H9 (cell line): ENCODE measurements at places on chromosomes 7 and 10. TPM values are rescaled to one million over a fixed set of nuclear protein-coding genes. Genes with fewer than 3 reads are reported as not detected.
A peak's percentile ranks its signal among the peaks of the same experiment; 100 is the strongest.

GRCh38 chr7:2523461-2523936 is 3.9 kb downstream of the LFNG start:
- H3K4me1 ChIP-seq = no peaks in the 10 kb centered on the region; the same call in 1 of the 2 replicates
- peaks cover 29% of the 10 kb centered on the region for H3K36me3 ChIP-seq
- no peak overlapping the region for H3K4me3 ChIP-seq
- H3K27ac ChIP-seq = no peak overlapping the region
- H3K27me3 ChIP-seq = no peaks in the 10 kb centered on the region; the same call in 1 of the 2 replicates
- DNase-seq = peak; percentile 79

- H3K4me1 ChIP-seq = no peaks in the 10 kb centered on the region; the same call in 1 of the 2 replicates
- H3K27me3 ChIP-seq = no peaks in the 10 kb centered on the region
- peaks cover 7% of the 10 kb centered on the region for H3K36me3 ChIP-seq
- H3K27ac ChIP-seq = no peak overlapping the region
These were observed 930 bp downstream of the KNDC1 start for GRCh38 chr10:133160826-133161471.

- peak; percentile 43 for DNase-seq
- H3K4me1 ChIP-seq = no peaks in the 10 kb centered on the region
- H3K27me3 ChIP-seq = no peaks in the 10 kb centered on the region
- no peak overlapping the region for H3K4me3 ChIP-seq
- no peaks in the 10 kb centered on the region for H3K36me3 ChIP-seq
These were observed 96.4 kb downstream of the CREM start for GRCh38 chr10:35223016-35223415.

GRCh38 chr7:123327661-123328060 is 127.9 kb upstream of the SLC13A1 start:
- DNase-seq = no peak
- peaks cover 22% of the 10 kb centered on the region for H3K36me3 ChIP-seq
- no peak overlapping the region for H3K27ac ChIP-seq
- H3K4me1 ChIP-seq = no peaks in the 10 kb centered on the region

DNA sequence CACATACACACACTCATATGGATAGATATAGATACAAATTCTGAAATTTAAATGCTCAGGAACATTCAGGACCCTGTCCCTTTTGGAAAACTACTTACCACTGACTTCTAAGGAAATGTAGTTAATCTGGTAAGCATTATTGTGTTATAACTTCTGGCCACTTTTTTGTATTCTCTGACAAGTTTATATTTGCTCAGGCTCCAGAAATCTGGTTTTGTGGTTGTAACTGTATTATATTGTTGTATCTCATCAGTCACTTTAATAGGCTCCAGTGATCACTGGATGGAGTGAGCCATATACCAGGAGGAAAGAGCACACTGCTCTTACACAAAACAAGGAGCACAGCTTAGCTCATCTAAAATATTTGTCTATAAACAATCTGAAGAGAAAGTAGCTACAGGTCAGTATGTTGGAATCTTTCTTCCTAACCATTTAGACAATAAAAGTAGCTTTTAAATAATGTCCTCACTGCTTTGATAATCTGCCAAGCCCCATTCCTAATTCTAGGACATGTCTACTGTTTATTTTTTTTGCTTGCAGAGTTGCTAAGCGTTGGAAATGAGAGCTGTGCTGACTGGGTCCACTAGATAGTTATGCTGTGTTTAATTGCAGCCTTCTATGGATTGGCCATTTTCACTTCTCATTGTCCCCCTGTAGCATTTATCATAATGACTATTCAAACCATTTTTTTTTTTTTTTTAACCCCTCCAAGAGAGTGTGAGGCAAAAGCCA is 43.8 kb downstream of the SMNDC1 start:
- H3K27me3 ChIP-seq = no peaks in the 10 kb centered on the region
- no peak overlapping the region for H3K27ac ChIP-seq
- H3K4me3 ChIP-seq = no peak overlapping the region
- no peak for DNase-seq
- H3K4me1 ChIP-seq = no peaks in the 10 kb centered on the region

GRCh38 chr10:122290833-122291532 is 19.9 kb downstream of the BTBD16 start:
- H3K4me3 ChIP-seq = no peak overlapping the region
- H3K27me3 ChIP-seq = no peaks in the 10 kb centered on the region
- no peak for DNase-seq
- H3K36me3 ChIP-seq = no peaks in the 10 kb centered on the region
- no peak overlapping the region for H3K27ac ChIP-seq

DNA sequence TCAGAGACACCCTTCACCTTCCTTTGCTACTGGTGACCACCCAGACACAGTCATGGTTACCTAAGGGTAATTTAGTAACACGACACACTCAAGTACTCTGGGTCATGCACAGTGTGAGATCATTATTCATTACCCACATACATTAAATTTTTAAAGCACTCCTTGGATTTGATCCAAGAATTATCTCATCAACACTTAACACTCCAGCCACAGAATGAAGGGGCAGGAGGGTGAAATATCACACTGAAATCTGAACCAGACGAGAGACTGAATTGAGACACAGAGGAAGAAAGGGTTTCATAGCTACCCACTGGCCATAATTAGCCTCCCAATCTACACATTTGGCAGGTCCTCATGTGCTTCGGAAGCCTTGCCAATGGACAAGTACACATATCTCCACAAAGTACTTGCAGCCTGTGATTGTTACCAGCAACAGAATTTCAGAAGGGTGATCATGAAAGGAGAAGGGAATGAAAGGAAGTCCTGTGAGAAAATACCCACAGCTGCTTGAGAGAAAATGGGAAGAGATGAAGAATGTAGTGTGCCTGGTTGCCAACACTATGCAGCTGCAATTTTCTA is 189.3 kb downstream of the POLR1F start:
- H3K27ac ChIP-seq = no peak overlapping the region
- no peaks in the 10 kb centered on the region for H3K4me1 ChIP-seq
- H3K4me3 ChIP-seq = no peak overlapping the region
- no peaks in the 10 kb centered on the region for H3K27me3 ChIP-seq
- H3K36me3 ChIP-seq = no peaks in the 10 kb centered on the region

- H3K4me3 ChIP-seq = no peak overlapping the region
- no peaks in the 10 kb centered on the region for H3K27me3 ChIP-seq
- peak; percentile 15 for DNase-seq
- no peak overlapping the region for H3K27ac ChIP-seq
- no peaks in the 10 kb centered on the region for H3K36me3 ChIP-seq
These were observed 3.9 kb upstream of the CFAP46 start for GRCh38 chr10:132946311-132946710.

DNA sequence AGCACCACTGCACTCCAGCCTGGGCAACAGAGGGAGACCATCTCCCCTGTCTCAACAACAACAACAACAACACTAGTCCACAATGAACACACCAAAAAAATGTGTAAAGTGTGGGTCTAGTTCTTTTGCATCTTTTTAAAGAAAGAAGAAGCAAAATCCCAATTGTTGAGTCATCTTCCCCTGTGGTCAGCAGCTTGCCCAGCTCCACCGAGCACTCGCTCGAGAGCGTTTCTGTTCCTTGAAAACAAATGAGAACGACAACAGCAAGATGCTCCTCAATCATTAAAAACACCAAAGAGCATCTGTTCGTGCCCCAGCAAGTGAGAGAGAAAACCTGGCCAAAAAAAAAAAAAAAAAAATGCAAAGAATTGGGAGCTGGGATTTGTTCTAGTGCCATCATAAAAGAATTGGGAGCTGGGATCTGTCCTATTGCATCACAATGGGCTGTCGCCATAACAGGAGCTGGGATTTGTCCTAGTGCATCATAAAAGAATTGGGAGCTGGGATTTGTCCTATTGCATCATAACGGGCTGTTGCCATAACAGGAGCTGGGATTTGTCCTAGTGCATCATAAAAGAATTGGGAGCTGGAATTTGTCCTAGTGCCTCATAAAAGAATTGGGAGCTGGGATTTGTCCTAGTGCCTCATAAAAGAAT is 118.1 kb downstream of the PTPRN2 start:
- peaks cover 19% of the 10 kb centered on the region; the same call in 1 of the 2 replicates for H3K4me1 ChIP-seq
- peak overlapping the region; percentile 29; the same call in 1 of the 3 replicates for H3K4me3 ChIP-seq
- DNase-seq = no peak
- H3K27me3 ChIP-seq = no peaks in the 10 kb centered on the region

DNA sequence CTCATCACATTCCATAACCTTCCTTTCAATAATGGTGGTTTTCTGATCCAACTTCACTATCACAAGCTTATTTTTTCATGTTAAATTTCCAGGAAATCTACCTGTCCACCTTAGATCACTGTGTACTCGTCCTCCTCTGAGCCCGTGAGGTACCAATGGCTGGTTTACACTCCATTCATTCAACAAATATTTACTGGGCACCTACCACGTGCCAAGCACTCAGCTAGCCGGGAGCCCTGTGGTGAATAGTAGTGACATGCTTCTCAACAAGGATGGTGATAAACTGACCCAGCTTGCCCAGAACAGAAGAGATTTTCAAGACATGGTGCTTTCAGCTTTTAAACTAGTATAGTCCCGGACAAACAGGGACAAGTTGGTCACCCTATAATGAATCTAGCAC is 98.2 kb downstream of the FAM204A start:
- no peak for DNase-seq
- H3K36me3 ChIP-seq = no peaks in the 10 kb centered on the region
- peaks cover 4% of the 10 kb centered on the region; the same call in 1 of the 2 replicates for H3K4me1 ChIP-seq
- H3K4me3 ChIP-seq = no peak overlapping the region
- no peak overlapping the region for H3K27ac ChIP-seq
- H3K27me3 ChIP-seq = peaks cover 32% of the 10 kb centered on the region

- DNase-seq = no peak
- H3K4me1 ChIP-seq = no peaks in the 10 kb centered on the region
- H3K4me3 ChIP-seq = no peak overlapping the region
- H3K27me3 ChIP-seq = no peaks in the 10 kb centered on the region
These were observed 55.7 kb downstream of the JAKMIP3 start for GRCh38 chr10:132121511-132121830.

DNA sequence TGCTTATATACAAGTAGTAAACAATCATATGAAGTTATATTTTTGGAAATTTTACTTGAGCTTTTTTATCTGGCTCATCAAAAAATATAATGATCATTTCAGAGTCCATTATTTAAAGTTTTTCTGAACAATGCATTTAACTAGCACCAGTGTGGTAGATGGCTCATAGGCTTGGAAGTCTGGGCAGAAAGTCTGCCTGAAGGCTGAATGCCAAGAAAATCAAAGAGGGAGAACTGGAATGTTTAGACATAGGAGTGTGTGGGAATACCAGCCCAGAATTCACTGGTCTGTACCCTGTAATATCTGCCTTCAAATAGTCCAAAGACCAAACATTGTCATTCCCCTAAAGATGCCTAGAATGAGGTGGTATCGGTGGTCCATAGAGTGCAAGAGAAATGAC is 40.3 kb upstream of the ANK3 start:
- H3K36me3 ChIP-seq = no peaks in the 10 kb centered on the region
- no peak overlapping the region for H3K4me3 ChIP-seq
- no peak overlapping the region for H3K27ac ChIP-seq
- no peaks in the 10 kb centered on the region for H3K4me1 ChIP-seq

DNA sequence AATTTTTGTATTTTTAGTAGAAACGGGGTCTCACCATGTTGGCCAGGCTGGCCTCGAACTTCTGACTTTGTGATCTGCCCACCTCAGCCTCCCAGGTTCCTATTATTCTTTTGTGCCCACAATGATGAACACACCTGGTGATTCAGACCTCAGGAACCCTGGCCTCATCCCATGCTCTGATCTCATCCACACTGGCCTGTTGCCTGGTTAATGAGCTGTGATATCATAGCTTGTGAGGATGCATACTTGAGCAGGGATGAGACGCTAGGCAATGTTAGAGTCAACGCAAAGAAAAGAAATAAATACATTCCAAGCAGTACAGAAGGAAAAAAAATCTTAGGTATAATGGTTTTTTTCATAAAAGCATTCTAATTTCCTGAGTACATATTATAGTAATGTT is 82.4 kb upstream of the RNF32 start:
- no peak overlapping the region for H3K27ac ChIP-seq
- no peaks in the 10 kb centered on the region for H3K27me3 ChIP-seq
- H3K36me3 ChIP-seq = peaks cover under 1% of the 10 kb centered on the region; the same call in 1 of the 2 replicates
- peaks cover 4% of the 10 kb centered on the region; the same call in 1 of the 2 replicates for H3K4me1 ChIP-seq

- H3K4me3 ChIP-seq = no peak overlapping the region
- no peaks in the 10 kb centered on the region for H3K27me3 ChIP-seq
- peak; percentile 85 for DNase-seq
- no peaks in the 10 kb centered on the region for H3K4me1 ChIP-seq
These were observed 14.4 kb upstream of the AHCYL2 start for GRCh38 chr7:129210256-129210988.

GRCh38 chr10:106284802-106285587 is 879.5 kb downstream of the SORCS1 start:
- H3K36me3 ChIP-seq = no peaks in the 10 kb centered on the region
- H3K4me1 ChIP-seq = peaks cover 5% of the 10 kb centered on the region
- DNase-seq = no peak
- no peak overlapping the region for H3K27ac ChIP-seq
- no peaks in the 10 kb centered on the region for H3K27me3 ChIP-seq

- H3K4me3 ChIP-seq = no peak overlapping the region; the same call in 2 of the 3 replicates
- no peaks in the 10 kb centered on the region for H3K27me3 ChIP-seq
- no peak for DNase-seq
- H3K27ac ChIP-seq = no peak overlapping the region
- peaks cover 3% of the 10 kb centered on the region; the same call in 1 of the 2 replicates for H3K4me1 ChIP-seq
These were observed 987.9 kb downstream of the KCNMA1 start for GRCh38 chr10:76649723-76650127.

- no peaks in the 10 kb centered on the region for H3K4me1 ChIP-seq
- H3K27me3 ChIP-seq = no peaks in the 10 kb centered on the region; the same call in 1 of the 2 replicates
- no peak for DNase-seq
- peaks cover 17% of the 10 kb centered on the region; the same call in 2 of the 3 replicates for H3K36me3 ChIP-seq
- H3K4me3 ChIP-seq = no peak overlapping the region
These were observed 1.7 kb upstream of the FUOM start for GRCh38 chr10:133359554-133359971.

Gene GIMAP4
- not detected in 2 replicates for total RNA-seq

Gene TDRD1
- total RNA-seq = 0.15 TPM in 1 of 2 replicates, not detected in the other

Gene GNAT3
- total RNA-seq = not detected in 2 replicates

Gene CEP55
- 16.1 and 17.8 TPM in 2 replicates for total RNA-seq

Gene LRRC17
- 2.0 and 2.1 TPM in 2 replicates for total RNA-seq

Gene ERVW-1
- total RNA-seq = 0.09 TPM in 1 of 2 replicates, not detected in the other

Gene TACR2
- not detected in 2 replicates for total RNA-seq

Gene MYOF
- 2.7 and 2.8 TPM in 2 replicates for total RNA-seq

Gene CYP2C19
- not detected in 2 replicates for total RNA-seq

Gene LIPJ
- not detected in 2 replicates for total RNA-seq

Gene XRCC2
- total RNA-seq = 21.1 and 22.8 TPM in 2 replicates
